ENCODE measurements at places on chromosomes 12 and 14.

DNA sequence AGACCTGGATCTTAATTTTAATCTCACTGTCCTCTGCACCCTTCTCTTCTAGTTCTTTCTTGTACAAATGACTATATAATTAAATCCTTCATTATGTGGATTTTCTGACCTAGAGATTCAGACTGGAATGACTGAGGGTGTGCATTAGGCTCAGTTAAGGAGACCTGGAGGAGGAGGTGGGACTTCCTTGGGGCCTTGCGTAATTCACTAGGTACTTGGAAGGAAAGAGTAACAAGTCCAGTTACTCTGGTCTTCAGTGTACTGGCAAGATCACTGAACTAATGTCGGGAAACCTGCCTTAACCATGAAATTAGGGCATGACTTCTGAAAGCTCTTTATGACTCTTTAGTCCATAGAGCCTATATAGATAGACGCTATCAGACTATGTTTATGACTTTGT lies 441.4 kb downstream of the EGLN3 start:
- no peak for DNase-seq

DNA sequence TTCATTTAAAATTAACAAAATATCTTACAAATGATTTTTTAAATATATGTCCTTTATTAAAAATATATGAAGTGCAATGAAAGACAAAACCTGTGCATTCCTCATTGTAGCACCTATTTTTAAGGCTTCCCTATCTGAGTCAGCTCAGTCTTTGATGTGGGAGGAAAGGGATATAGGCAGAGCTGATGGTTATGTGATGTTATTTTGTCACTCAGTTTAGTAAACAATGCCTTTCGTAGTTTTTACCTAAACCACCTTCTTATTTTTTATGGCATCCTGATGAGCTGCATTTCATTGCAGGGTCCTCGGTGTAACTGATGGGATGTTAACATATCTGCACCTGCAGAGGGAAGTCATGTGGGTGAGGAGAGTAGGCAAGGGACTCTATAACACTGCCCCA lies 58.9 kb upstream of the FRMD6 start:
- no peak for DNase-seq

- DNase-seq, result no peak
Observed at GRCh38 chr14:52977798-52978197, 26.9 kb upstream of the FERMT2 start.

- DNase-seq, result peak; percentile 94
Observed at GRCh38 chr14:68577802-68578541, 214.9 kb downstream of the ZFP36L1 start.

DNA sequence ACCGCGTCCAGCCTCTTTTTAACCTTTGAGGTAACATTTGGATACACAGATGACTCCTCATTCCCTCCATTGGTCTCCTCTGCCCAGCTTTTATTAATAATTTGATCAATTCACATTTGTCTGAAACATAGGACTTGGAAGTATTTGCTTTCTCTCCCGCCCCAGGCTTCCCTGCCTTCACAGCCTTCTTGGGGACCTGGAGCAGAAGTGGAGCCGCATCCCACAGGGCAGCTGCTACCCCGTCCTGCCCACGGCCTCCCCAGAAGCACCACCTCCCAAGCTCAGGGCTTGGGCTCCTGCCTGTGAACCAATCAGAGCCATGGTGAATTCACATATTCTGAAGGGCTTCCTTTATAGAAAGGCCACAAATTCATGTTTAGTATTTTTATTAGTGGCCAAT lies 97.6 kb downstream of the PIWIL1 start:
- DNase-seq, result no peak

GRCh38 chr14:59811073-59811472 lies 59.5 kb downstream of the RTN1 start:
- DNase-seq, result no peak

- DNase-seq, result no peak
Observed at GRCh38 chr14:27750114-27750513, 1016.5 kb upstream of the FOXG1 start.

DNA sequence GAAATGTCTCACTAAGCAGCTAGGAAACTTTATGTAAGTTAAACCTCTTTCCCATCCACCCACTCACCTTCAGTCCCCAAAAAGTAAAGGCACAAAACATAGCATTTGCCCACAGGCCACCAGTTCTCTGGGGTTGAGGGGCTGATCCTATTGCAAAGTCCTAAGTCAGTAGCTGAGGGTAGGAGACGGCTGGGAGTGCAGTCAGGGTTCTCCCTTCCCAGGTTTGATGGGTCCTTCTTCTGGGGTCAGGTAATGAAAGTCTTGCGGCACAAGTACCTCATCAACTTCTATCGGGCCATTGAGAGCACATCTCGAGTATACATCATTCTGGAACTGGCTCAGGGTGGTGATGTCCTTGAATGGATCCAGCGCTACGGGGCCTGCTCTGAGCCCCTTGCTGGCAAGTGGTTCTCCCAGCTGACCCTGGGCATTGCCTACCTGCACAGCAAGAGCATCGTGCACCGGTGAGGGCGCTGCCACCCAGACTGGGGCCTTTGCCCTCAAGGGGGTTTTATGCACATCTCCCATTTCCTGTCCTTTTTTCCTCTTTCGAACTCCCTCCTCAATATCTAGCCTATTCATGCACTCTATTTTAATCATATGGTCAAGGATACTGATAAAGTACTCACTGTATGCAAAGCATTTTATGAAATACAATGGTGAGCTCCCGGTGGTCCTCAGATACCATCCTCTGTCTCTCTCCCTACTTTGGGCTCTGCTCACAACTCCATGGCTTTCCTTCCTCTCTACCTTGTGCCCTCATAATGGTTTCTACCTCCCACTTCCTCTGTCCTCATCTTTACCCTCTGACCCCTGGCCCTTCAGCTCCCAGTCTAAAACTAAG lies 986 bp downstream of the TSSK4 start:
- no peak for DNase-seq

DNA sequence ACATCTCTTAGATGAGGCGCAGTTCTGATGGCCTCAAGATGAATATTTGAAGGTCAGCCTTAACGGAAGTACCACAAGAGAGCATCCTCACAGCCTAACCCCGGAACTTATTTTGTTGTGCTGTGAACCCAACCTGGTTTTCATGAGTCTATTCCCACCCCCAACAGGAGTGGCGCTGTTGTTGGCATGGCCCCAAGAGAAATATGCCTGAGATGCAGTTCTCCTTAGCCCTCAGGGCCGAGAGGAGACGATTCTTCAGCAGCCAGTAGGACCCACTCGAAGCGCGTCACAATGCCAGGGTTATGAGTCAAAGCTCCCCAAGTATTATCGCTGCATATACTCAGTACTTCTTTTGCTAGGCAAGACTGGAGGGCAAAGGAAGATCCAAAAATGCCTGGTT lies 24.5 kb upstream of the BCL11B start:
- no peak for DNase-seq

DNA sequence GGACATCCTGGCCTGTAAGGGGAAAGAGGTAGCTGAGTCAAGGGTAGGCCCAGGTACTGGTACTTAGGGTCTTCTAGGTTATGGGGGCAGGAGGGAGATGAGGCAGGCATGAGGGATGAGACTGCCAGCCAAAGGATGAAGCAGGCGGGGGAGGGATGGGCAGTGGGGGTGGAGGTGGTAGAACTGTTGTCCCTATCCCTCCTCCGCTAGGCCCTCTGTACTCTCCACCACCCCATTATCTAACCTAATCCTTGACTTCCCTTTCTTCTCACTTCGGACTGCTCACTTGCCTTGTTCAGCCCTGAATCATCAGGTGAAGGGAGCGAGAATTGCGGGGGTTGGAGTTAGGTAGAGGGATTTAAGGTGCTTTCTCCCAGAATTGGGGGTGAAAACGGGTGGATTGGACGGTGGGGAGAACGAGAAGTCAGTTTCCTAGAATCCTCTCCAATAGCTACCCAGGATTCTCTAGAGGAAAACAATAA lies 562 bp downstream of the PAN2 start:
- DNase-seq, result peak; percentile 41

DNA sequence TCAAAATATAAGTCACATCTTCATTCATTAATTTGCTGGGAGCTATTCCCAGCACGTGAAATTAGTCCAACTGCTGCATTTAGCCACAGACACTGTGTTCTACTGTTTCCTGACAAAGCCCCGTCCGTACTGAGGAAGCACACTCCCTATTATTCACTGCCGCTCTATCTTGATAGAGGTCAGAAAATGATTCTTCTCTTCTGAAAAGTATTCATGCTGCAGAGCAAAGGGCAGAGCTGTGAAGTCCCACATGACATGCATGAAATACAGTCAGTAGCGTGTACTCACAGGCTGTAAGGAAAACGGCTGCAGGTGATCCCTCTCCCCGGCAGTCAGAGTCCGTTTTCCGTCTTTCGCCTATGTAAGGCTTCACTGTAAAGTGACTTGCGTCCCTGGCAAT lies 302.5 kb upstream of the FKBP4 start:
- no peak for DNase-seq

GRCh38 chr14:67806246-67806645 lies 10.1 kb downstream of the ZFYVE26 start:
- no peak for DNase-seq

DNA sequence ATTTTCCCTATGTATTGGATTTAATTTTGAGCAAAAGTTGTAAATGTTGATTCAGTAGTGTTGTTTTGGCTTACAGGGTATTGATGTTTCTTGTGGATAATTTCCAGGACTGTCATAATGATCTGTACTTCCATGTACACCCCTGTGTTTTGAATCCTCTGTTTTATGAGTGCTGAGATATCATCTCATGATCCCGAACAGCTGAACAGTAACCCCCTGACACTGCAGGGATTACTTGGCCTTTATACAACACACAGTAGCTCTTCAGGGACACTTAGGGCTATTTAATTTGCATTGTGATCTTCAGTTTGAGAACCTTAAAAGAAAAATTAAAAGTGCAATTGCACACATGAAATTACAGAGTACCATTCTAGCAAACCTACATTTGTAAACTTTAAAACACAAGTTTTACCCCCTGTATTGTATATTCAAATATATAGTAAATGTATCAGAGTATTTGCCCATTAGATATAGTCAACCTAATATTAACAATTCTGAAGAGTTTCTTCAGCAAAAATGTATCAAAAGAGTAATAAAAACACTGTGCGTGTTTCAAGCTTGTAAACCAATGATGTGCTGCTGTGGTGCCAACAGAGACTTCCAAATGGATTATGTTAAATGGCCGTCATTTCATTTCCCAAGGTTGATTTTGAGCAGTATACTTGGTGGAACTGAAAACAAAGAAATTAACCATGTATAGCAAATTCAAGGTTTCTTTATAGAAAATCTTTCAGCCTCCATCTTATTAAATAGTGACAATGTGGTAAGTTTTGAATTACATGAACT lies 27.9 kb upstream of the MYF6 start:
- DNase-seq, result no peak

- DNase-seq, result no peak
Observed at GRCh38 chr12:132190012-132190755, 45.9 kb downstream of the NOC4L start.

- no peak for DNase-seq
Observed at GRCh38 chr12:131840643-131841416, 12.6 kb downstream of the MMP17 start.

DNA sequence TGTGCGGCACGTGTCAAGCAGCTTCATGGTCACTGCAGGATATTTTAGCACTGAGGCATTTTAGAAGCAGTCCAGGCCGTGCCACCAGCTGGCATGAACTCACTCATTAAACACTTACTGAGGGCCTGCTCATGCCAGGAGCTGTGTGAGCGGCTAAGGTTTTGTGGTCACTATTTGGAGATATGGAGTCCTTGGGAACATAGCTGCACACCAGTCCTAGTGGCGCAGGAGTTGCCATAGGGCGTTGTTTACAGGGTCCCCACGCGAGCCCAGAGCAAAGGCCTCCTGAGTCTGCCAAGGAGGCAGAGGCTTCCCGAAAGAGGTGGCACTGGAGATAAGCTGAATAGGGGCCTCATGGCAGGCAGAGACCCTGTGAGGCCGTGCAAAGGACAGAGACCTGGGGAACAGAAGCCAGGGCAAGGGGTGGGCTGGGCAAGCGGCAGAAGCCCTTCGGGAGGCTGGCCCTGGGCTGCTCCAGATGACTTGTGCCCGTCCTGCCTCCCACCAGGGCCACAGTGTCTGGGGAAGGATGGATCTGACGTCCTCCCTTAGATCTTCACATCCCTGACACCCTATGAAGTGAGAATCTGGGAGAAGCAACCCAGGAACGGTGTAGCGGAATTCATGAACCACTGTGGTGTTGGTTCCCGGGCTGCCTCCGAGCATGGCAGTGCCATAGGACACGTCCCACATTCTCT lies 38.9 kb downstream of the SFSWAP start:
- no peak for DNase-seq

DNA sequence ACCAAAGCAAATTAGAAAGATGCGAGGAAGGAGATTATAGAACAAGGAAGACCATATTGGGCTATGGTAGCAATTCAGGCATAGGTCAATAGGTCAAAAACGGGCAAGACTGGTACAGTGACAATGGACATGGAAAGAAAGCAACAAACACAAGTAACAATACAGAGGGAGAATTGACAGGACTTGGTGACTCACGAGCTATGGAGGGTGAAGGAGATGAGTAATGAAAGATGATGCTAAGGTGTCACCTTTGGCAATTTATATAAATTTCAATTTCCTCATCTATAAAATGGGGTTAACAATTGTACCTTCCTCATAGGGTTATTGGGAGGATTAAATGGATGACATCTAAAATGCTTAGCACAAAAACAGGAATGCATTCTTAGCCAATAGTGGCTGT lies 15.1 kb upstream of the DUSP16 start:
- no peak for DNase-seq

DNA sequence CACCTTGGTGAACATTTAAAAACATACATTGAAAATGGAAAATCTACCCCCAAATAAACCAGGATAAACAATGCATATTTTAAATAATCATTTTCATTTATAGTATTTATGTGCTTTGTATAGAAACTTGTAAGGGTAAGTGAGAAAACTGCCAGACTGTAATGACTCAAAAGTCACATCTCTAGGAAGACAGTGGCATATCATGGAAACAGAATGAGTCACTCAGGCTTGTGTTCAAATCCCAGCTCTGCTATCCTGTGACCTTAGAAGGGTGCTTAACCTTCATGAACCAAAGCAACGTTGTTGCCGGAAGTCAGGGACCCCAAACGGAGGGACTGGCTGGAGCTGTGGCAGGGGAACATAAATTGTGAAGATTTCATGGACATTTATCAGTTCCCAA lies 142.7 kb downstream of the CEP128 start:
- DNase-seq, result no peak

- DNase-seq, result no peak
Observed at GRCh38 chr12:67354322-67354721, 85.2 kb downstream of the CAND1 start.

- no peak for DNase-seq
Observed at GRCh38 chr12:94534278-94534677, 74.6 kb upstream of the CEP83 start.

- DNase-seq, result peak; percentile 8
Observed at GRCh38 chr14:75126121-75126544, 715 bp downstream of the NEK9 start.

DNA sequence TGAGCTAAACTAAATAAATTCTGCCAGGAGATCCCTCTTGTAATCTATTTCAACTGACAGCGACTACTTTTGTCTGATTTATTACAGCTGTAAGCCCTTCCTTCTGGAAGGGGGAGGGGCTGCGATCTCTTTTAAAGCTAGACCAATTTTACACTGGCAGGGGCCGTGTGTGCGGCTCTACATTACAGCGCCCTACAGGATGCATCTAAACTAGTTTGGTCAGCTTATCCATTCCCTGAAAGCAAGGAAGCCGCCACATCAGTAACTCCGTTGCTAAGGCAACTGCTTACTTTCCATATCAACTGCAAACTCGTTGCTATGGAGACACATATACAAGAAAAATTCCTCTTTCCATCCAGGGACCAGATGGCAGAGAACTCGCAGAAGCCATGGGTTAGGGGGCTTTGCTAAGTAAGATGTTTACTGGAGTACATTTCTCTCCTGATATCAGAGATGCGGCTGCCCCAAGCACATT lies 17.4 kb downstream of the FOXN3 start:
- DNase-seq, result no peak

GRCh38 chr12:81329085-81329484 lies 251.2 kb downstream of the ACSS3 start:
- no peak for DNase-seq

Data from RWPE1 (cell line).